Tongue (tissue), 3 donors: ENCODE measurements at places on chromosomes 4 and X. TPM values are rescaled to one million over a fixed set of nuclear protein-coding genes. Genes with fewer than 3 reads are reported as not detected.

DNA sequence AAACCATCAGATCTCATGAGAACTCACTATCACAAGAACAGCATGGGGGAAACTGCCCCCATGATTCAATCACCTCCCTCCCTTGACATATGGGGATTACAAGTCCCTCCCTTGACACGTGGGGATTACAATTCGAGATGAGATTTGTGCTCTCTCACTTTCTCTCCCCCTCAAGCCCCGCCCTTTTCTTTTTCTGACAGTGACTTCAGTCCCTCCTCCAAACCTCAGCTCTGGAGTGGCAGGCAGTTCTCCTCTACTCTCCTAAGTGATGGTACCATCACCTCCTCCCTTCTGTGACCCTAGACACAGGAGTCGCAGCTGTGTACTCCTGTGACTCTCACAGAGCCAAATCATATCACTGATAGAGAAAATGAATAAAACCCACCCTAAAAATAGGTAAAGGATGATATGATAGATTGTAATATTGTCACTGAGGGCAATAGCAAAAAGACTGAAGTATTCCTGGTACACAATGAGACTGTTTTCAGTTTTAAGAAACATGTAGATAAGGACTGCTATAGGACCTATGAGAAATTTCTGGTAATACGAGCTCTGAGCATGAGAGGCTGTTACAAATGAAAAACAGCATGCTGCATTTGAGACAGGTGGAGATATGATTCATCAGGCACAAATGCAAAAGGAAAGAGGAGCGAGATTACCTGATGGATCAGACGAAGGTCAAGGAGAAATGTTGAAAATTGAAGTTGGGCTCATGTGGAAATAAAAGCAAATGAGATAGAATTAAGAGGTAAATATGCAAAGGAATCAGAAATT lies 101.2 kb upstream of the CBLL2 start:
- no peak for DNase-seq

The TENM3 gene
- 62.0 TPM for total RNA-seq

DNA sequence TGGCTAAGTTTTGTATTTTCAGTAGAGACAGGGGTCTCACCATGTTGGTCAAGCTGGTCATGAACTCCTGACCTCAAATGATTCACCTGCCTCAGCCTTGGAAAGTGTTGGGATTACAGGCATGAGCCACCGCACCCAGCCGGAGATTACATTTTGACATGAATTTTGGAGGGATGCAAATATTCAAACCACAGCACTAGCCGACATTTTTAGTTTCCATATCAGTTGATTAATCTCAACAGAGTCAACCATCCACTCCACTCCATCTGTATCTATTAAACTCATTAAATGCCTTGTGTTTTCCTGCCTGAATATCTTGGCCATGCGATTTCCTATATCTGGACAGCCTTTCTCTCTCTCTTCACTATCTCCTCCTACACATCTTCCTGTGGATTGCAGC lies 64.1 kb upstream of the PDGFRA start:
- no peak for DNase-seq

GRCh38 chr4:142698552-142698951 lies 147.5 kb downstream of the INPP4B start:
- DNase-seq: no peak

GRCh38 chr4:24768604-24769003 lies 26.8 kb upstream of the SOD3 start:
- no peak for DNase-seq

GRCh38 chr4:17535906-17536305 lies 20.9 kb downstream of the CLRN2 start:
- no peak for DNase-seq

DNA sequence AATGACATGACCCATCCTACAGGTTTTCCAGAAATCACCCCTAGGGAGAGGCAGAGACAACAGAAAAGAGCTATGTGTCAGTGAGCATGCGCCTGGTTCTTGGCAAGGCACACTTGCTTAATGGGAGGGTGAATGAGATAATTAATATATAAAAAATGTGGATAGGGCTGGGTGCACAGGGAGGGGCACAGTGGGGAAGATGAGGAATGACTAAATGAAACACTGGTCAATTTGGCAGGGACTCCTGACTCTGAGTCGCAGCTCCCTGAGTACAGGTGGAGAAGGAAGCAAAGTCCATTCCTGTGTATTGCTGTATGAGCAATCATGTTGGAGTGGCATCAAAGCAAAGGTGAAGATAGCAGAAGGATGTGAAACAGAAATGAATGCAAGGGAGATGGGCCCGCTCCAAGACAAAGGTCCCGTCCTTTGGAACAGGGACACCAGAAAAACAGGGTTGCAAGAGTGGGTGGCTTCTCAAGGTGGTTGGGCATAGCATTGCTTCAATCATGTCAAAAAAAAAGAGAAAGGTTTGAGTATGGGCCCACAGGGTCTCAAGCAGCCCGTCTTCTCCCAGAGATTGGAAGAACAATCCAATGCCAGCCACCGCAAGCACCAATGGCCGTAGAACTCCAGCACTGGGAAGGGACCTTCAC lies 278.4 kb upstream of the AGTR2 start:
- DNase-seq: no peak

The SSX2 gene
- not detected for total RNA-seq

DNA sequence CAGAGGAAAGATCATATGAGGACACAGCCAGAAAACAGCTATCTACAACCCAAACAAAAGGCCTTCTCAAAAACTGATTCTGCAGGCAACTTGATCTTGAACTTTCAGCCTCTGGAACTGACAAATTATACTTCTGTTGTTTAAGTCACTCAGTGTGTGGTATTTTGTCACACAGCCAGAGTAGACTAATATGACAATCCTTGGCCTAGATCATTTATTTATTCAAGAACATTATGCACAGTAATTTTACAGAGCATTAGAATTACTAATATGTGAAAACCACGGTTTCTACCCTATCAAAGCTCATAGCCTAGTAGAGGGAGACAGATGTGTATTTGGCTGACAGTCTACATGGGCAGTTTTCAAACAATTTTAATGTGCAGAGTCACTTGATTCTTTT lies 167.8 kb upstream of the PCDH18 start:
- peak; percentile 88 for DNase-seq

- DNase-seq: no peak
Measured at GRCh38 chr4:123913598-123913997, 517.0 kb downstream of the SPRY1 start.

DNA sequence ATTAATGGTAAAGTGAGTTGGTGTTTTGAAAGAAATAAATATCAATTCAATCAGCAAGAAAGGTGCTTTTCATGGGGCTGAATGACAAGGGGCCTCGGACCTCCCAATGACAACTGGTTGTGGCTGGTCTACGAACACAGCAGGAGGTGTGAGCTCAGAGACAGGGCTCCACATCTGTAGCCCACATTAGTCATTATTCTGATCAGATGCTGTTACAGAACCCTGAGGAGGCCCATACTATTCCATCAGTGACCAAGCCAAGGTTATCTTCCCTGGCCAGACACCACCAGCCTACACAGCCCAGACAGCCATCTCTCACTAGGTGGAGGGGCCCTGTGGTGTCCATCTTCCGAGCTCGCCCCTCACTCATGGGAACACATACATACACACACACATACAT lies 168.8 kb downstream of the SH3KBP1 start:
- no peak for DNase-seq

The ARL9 gene
- not detected for total RNA-seq

The RRH gene
- total RNA-seq: not detected

The CLTRN gene
- 1.0 TPM for total RNA-seq

- DNase-seq: no peak
Measured at GRCh38 chr4:55075376-55075775, 50.0 kb downstream of the KDR start.

GRCh38 chrX:17591741-17592110 lies 145.6 kb upstream of the SCML1 start:
- DNase-seq: no peak

- DNase-seq: no peak
Measured at GRCh38 chr4:152559641-152560040, 23.7 kb upstream of the FBXW7 start.

DNA sequence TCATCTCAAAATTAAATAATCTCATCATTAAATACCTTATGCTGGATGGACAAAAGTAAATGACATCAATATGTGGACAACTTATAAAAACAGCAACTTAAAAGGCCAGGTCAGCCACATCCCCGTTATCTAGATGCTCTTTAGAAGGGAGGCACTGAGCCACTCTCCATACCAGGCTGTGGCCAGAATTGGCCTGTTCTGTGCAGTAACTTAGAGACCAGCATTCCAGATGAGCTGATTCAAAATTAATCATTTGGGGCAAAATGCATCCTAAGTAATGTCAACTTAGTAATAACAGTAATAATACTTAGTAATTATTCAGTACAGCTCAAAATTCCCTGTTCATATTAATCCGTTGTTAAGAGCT lies 373.6 kb downstream of the FBXW7 start:
- no peak for DNase-seq

GRCh38 chrX:16119353-16120220 lies 3.8 kb upstream of the GRPR start:
- peak; percentile 21 for DNase-seq

The NEXMIF gene
- total RNA-seq: 2.5 TPM

DNA sequence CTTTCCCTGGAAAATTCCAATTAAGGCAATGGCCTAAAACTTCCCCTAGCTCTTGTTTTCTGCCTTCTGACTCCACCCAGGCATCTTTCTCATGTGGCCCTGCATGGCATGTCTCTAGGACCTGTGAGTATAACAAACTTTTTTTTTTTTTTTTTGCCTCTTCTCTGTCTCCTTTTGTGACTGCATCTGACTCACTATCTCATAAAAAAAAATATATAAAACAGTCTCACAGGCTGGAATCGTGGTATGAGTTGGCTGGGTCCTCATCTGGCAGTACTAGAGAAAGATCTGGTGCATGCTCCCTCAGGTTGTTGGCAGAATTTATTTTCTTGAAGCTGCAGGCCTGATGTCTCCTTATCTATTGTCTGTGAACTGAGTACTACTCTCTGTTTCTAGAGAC lies 313.9 kb downstream of the TECRL start:
- DNase-seq: no peak

The KIAA1210 gene
- total RNA-seq: 0.10 TPM

GRCh38 chr4:169249214-169249973 lies 21.4 kb downstream of the SH3RF1 start:
- DNase-seq: no peak

The SLC49A3 gene
- total RNA-seq: 3.7 TPM

The PHOX2B gene
- total RNA-seq: not detected

- no peak for DNase-seq
Measured at GRCh38 chr4:183220236-183220635, 99.8 kb downstream of the CLDN22 start.

The CACNA1F gene
- not detected for total RNA-seq

The NUDT10 gene
- 2.7 TPM for total RNA-seq

GRCh38 chr4:126227428-126227827 lies 912.7 kb downstream of the FAT4 start:
- no peak for DNase-seq

The UGT2B17 gene
- not detected for total RNA-seq

- no peak for DNase-seq
Measured at GRCh38 chr4:7771056-7771455, 168.6 kb downstream of the AFAP1 start.

The XAGE1A gene
- total RNA-seq: not detected

GRCh38 chr4:80321776-80322175 lies 13.8 kb upstream of the CFAP299 start:
- DNase-seq: no peak

- DNase-seq: peak; percentile 25
Measured at GRCh38 chr4:16480011-16480410, 253.7 kb upstream of the TAPT1 start.

DNA sequence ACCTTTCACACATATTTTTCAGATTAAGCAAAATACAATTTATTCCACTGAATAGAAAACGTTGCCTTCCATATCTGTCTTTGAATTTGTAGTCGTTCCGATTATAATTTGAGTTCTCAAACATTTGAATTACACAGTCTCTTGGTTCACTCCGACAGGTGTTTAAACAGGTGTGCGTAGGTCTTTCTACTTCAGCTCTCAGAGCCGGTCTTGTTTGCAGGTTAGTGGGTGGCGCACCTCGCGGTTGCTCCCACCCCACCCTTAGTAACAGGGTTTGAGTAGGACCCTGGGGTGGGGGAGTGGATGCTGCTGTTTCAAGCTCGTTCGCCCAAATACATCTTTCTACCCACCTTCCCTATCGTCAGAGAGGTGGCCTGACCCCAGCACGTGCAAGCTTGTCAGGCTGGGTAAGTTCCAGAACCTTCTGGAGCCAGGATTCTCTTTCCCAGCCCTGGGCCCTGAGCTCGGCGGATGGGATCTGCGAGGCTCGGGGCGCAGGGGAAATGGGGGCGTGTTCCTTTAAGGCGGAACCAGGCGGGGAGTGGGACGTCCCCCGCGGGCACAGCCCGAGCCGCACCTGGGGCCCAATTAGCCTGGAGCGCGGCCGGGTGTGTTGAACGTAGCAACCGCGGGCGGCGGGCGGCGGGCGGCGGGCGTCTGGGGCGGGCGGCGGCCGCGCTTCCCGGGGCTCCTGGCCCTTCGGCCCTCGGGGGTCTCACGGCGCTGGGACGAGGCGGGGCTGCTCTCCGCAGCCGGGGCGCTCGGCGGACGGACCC lies at the start of gene FAM149A:
Gene FAM149A, plus strand, starts transcription at position 591 of the 776 bp plus-strand sequence.
- DNase-seq: peak; percentile 52

- peak; percentile 63 for DNase-seq
Measured at GRCh38 chr4:138445098-138445497, 202.9 kb upstream of the SLC7A11 start.
